Esophagus muscularis mucosa (tissue), 4 donors: ENCODE measurements at places on chromosomes 11 and 22. TPM values are rescaled to one million over a fixed set of nuclear protein-coding genes. Genes with fewer than 3 reads are reported as not detected.

DNA sequence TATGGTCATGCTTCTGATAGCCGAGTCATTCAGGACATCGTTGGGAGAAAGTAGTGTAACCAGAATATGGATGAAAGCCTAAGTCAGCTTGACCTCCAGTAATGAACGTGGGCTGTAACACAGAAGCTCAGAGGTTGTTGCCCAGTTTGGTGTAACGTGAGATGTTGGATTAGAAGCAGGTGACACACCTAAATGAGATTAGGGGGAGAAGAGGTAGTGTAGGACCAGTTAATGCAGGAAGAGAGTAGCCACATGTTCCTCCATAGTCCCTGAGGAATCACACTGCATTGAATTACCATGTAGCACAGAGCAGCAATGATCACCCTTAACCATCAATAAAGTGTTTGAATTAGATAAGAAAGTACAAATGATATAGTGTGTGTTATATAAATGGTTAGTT lies 20.4 kb downstream of the FBXO7 start:
- peaks cover 67% of the 10 kb centered on the region for H3K36me3 ChIP-seq
- no peak overlapping the region for H3K4me3 ChIP-seq
- DNase-seq: no peak
- H3K27ac ChIP-seq: no peak overlapping the region
- no peaks in the 10 kb centered on the region for H3K4me1 ChIP-seq

- no peaks in the 10 kb centered on the region for H3K27me3 ChIP-seq
- no peak overlapping the region for H3K27ac ChIP-seq
- no peak overlapping the region for H3K4me3 ChIP-seq
- peak; percentile 87 for DNase-seq
- no peaks in the 10 kb centered on the region for H3K36me3 ChIP-seq
Observed at GRCh38 chr11:35550374-35551036, 25.1 kb upstream of the PAMR1 start.

PKDREJ gene
- 0.23 TPM for total RNA-seq

- H3K27ac ChIP-seq: no peak overlapping the region
- no peaks in the 10 kb centered on the region for H3K27me3 ChIP-seq
Observed at GRCh38 chr11:8016440-8016839, 29.3 kb downstream of the EIF3F start.

FAM111B gene
- total RNA-seq: 0.46 TPM

DNA sequence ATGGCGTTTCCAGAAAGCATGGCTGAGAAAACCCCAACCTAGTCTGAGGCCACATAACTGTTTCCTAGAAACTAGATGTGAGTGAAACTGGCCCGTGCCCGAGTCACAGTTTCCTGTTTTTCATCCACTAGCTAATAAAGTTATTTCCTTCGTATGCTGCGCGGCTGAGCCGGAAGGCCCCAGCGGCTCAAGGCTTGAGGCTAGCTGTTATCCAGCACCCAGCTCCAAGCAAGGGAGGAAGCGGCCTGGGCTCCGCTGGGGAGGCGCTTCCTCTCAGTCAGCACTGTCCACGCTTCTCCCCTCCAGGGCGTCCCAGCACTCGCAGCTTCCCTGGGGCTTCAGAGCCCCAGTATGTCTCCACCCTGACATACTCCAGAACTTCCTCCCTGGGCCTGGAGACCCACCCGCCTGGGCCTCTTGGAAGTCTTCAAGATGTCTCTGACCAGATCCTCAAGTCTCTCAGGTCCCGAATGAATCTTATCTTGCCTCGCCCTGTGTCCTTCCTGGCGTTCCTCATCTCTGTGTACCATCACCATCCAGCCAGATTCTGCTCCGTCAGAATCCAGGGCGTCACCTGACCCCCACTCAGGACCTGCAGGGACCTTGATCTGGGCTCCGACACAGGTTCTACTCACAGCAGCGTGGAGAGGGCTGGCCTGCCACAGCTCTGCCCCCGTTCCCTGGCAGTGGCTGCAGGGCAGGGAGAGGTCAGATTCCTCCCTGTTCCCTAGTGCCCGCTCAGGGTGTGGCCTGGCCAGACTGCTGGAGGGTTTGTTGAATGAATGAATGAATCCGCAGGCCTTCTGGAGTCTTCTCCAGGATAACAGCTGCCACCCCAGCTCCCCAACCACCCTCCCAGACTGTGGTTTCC lies 81.9 kb downstream of the LRRC32 start:
- H3K36me3 ChIP-seq: no peaks in the 10 kb centered on the region
- H3K27me3 ChIP-seq: no peaks in the 10 kb centered on the region
- H3K4me1 ChIP-seq: peaks cover 14% of the 10 kb centered on the region
- no peak overlapping the region for H3K4me3 ChIP-seq
- H3K27ac ChIP-seq: peak overlapping the region; percentile 57
- DNase-seq: peak; percentile 92

NXPE4 gene
- total RNA-seq: not detected

DNA sequence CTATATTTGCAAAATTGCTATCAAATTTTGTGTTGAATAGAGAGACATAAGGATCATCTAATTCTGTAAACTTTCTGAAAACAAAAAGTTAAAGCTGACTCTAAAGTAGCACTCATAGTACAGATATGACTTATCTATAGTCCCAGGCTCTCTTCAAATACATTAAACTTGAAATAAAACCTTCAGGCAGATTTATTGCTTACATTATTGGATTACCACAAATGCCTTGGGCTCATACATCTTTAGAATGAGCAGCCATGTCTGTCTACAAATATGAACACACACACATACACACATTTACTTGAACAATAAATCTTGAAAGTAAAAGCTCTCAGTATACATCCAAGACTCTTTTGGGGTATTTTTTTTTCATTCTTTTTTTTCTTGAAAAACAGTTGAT lies 207.9 kb downstream of the LUZP2 start:
- no peaks in the 10 kb centered on the region for H3K4me1 ChIP-seq
- H3K27me3 ChIP-seq: no peaks in the 10 kb centered on the region
- no peaks in the 10 kb centered on the region for H3K36me3 ChIP-seq
- DNase-seq: no peak
- no peak overlapping the region for H3K4me3 ChIP-seq

UPB1 gene
- total RNA-seq: 0.83 TPM

GAL3ST1 gene
- total RNA-seq: 1.2 TPM

RASL10A gene
- total RNA-seq: 1.6 TPM

- no peak for DNase-seq
- H3K27ac ChIP-seq: peak overlapping the region; percentile 90
- H3K27me3 ChIP-seq: no peaks in the 10 kb centered on the region
Observed at GRCh38 chr11:68312780-68313573, 586 bp downstream of the LRP5 start.

- H3K4me3 ChIP-seq: peak overlapping the region; percentile 49
- peak overlapping the region; percentile 70 for H3K27ac ChIP-seq
- H3K27me3 ChIP-seq: no peaks in the 10 kb centered on the region
- no peak for DNase-seq
- H3K4me1 ChIP-seq: peaks cover 30% of the 10 kb centered on the region
- H3K36me3 ChIP-seq: peaks cover 23% of the 10 kb centered on the region
Observed at GRCh38 chr11:61954106-61954850, 4.1 kb downstream of the BEST1 start.

DNA sequence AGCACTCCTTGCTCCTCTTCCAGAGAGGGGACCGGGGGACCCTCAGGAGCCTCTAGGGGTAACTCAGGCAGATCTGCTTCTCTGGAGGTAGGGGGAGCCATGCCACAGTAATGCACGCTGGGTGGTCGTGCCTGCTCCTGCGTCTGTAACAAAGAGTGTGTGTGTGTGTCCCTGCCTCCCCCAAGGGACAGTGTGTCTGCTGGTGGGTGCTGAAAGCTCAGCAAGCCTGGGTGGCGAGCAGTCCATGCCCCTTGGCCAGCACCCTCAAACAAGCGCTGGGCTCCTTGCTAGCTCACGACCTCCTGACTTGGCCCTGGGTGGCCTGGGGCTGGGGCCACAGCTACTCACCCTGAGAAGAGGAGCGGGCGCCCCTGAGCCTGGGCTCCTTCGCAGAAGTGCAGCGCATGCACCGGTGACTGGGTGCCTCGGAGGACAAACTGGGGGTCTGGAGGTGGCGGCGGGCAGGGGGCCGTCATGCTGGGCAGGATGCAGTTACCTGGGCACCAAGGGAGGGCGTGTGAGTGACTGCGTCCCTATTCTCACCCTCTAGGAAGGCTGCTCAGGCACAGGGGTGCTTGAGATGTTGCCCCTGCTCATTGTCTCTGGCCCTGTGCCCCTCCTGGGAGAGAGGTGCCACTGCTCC lies 33.7 kb downstream of the GNB1L start:
- H3K4me1 ChIP-seq: no peaks in the 10 kb centered on the region
- no peaks in the 10 kb centered on the region for H3K36me3 ChIP-seq
- no peak overlapping the region for H3K27ac ChIP-seq
- no peak for DNase-seq
- H3K27me3 ChIP-seq: no peaks in the 10 kb centered on the region

- DNase-seq: no peak
- H3K36me3 ChIP-seq: no peaks in the 10 kb centered on the region
- no peaks in the 10 kb centered on the region for H3K27me3 ChIP-seq
- H3K4me1 ChIP-seq: no peaks in the 10 kb centered on the region
- no peak overlapping the region for H3K27ac ChIP-seq
- no peak overlapping the region for H3K4me3 ChIP-seq
Observed at GRCh38 chr11:57971272-57972012, 52.2 kb upstream of the OR9Q1 start.

DNA sequence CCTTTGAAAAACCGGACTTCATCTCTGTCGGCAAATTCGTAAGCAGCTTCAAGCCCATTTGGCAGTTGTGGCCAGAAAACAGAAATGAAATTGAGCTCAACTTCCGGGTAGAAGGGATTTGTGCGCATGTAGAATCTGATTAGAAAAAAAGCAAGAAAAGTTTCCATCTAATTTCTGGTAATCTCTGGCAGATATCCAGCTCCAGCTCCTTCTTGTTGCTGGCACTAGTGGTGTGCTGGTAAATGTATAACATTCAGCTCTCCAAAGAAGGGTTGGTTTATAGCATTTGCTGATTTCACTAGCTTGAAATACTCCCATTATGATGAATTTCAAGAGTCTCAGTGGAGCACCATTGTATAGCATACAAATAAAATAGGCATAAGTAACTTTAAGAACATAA lies 5.4 kb downstream of the MMP1 start:
- DNase-seq: no peak
- H3K4me3 ChIP-seq: no peak overlapping the region
- no peak overlapping the region for H3K27ac ChIP-seq
- H3K27me3 ChIP-seq: no peaks in the 10 kb centered on the region
- H3K4me1 ChIP-seq: no peaks in the 10 kb centered on the region
- no peaks in the 10 kb centered on the region for H3K36me3 ChIP-seq

- no peaks in the 10 kb centered on the region for H3K27me3 ChIP-seq
- no peak for DNase-seq
- H3K27ac ChIP-seq: no peak overlapping the region
Observed at GRCh38 chr11:91997226-91997625, 227.4 kb upstream of the FAT3 start.

OR51B4 gene
- total RNA-seq: not detected

GDPD4 gene
- total RNA-seq: not detected

SMIM38 gene
- total RNA-seq: 3.0 TPM

DNA sequence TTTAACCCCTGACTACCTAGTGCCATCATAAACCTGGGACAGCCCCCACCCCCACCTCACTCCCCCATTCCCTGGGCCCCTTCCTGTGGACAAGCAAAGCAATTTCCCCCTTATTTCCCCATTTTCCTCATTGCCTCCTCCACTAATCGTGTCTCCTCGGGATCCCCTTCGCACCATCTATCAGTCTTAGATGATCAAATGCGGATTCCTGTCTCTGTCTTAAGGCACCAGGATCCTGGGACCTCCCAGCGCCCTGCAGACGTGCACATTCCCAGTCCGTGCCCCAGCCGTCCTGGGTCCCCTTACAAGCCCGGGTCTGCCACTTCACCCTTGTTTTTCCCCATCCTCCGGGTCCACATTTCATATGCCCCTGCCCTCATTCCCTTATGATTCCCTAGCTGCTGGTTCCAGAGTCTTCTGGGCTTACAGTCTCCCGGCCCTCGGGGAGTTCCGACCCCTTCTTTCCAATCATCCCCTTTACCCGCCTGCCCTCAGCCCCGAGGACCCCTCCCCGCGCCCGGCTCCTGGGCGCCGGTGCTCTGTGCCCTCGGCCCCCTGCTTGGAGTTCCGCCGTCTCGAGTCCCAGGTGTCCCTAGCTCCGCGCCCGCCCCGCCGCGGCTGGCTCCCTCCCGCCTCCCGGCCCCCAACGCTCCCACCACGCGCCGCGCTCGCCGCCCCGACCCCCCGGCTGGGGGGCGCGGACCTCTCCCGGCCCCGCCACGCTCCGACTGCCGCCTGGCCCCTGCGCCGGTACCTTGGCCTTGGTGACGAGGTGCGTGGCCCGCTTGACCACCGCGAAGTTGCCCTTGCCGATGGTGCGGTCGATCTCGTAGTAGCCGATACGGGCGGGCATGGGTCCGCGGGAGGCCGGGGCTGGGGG lies 599 bp downstream of the SIK3 start:
- H3K36me3 ChIP-seq: no peaks in the 10 kb centered on the region
- no peaks in the 10 kb centered on the region for H3K27me3 ChIP-seq
- DNase-seq: no peak
- peak overlapping the region; percentile 99 for H3K27ac ChIP-seq

GRCh38 chr11:127474766-127475165 lies 474.2 kb upstream of the KIRREL3 start:
- H3K27me3 ChIP-seq: no peaks in the 10 kb centered on the region
- no peaks in the 10 kb centered on the region for H3K36me3 ChIP-seq
- no peak overlapping the region for H3K4me3 ChIP-seq
- no peak overlapping the region for H3K27ac ChIP-seq

GRCh38 chr11:69413015-69413801 lies 68.3 kb upstream of the LINC01488 start:
- H3K27me3 ChIP-seq: no peaks in the 10 kb centered on the region
- H3K4me3 ChIP-seq: no peak overlapping the region
- no peak for DNase-seq
- no peak overlapping the region for H3K27ac ChIP-seq
- no peaks in the 10 kb centered on the region for H3K36me3 ChIP-seq
- H3K4me1 ChIP-seq: peaks cover 30% of the 10 kb centered on the region

DNA sequence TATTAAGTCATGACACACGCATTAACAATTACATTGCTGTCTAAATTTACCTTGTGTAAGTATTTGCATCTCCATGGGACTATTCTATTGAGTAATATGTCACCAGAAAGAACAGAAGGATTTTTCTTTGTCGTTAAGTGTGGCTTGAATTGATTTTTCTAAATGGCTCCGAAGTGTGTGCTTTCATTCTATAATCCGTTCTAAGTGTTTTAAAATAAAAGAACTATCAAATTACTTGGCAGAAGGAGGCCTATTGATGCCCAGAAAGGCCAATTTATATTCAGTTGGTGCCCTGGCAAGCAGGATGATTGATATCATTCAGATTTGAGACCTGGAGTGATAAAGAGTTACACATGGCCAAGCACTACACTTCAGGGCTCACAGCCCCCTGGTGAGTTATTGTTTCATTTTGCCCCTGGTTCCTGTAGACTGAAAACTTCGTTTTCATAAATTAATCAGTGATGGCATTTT lies 538.9 kb upstream of the ANO5 start:
- H3K27me3 ChIP-seq: no peaks in the 10 kb centered on the region
- H3K4me1 ChIP-seq: no peaks in the 10 kb centered on the region
- no peak overlapping the region for H3K4me3 ChIP-seq
- no peak for DNase-seq

DNA sequence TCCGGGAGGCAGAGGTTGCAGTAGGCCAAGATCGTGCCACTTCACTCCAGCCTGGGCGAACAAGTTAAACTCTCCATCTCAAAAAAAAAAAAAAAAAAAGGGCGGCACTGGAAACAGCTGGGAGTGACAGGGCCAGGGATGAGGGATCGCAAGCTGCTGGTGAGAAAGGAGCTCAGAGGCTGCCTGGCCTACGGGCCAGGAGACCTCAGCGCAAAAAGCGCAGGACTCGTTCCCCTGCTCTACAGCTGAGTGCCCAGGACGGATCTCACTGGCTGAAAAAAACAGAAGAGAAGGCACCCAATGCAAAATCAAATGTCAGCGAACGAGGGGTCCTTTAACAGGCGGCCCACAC lies 650 bp upstream of the NUP50 start:
- H3K27ac ChIP-seq: peak overlapping the region; percentile 84
- H3K27me3 ChIP-seq: no peaks in the 10 kb centered on the region
- peak overlapping the region; percentile 77 for H3K4me3 ChIP-seq
- H3K4me1 ChIP-seq: peaks cover 25% of the 10 kb centered on the region

CD248 gene
- 83.8 TPM for total RNA-seq

MAPK8IP1 gene
- total RNA-seq: 14.7 TPM

CSNK2A3 gene
- total RNA-seq: 2.8 TPM
